Astrocyte of the cerebellum (primary cell): ENCODE measurements at places on chromosomes 1 and 21.
A peak's percentile ranks its signal among the peaks of the same experiment; 100 is the strongest.

DNA sequence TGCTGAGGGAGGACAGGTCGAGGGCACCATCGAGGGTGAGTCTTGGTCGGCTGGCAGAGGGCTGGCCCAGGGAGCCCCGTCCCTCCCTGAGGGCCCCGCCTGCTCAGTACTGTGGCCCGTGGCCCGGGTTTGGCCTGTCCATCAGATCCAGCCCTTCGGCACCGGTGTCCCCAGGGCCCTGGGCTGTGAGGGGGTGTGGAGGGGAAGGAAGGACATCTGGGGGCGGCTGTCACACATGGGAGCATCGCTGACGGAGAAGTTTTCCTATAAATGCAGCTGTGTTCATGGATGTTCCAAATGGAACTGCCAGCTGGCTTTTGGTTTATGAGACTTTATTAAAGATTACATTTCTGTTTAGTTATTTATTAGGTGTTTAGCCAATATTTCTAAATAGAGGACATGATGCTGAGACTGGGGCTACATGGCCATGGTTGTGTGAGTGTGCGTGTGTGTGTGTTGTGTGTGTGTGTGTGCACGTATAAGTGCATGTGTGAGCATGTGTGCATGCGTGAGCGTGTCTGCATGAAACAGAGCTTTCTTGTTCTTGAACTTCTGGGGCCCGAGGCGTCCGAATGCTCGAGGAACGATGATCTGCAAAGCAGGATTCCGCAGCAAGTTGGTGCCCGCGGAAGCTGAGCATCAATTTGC, 54.3 kb downstream of the SLX9 start:
- DNase-seq: no peak

- DNase-seq: no peak
Observed at GRCh38 chr1:20446796-20447195, 39.2 kb downstream of the CAMK2N1 start.

GRCh38 chr21:42308914-42309752, 6.1 kb downstream of the TFF3 start:
- DNase-seq: no peak

DNA sequence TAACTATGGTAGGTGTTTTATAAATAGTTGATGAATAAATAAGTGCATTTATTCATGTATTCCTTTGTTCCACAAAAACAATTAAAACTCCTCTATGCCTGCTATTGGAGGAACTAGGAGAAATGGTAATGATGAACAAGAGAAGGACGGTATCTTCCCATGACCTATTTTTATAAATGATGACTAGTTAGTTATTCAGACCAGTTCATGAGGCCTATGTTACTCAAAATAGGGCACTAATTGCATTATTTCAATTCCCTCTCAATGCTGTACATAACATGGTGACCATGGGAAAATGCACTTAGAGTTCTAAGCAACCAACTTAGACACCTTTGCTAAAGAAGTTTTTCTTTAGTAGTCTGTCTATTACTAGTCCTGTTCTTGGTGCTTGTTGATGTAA, 53.1 kb downstream of the XCL1 start:
- DNase-seq: no peak

DNA sequence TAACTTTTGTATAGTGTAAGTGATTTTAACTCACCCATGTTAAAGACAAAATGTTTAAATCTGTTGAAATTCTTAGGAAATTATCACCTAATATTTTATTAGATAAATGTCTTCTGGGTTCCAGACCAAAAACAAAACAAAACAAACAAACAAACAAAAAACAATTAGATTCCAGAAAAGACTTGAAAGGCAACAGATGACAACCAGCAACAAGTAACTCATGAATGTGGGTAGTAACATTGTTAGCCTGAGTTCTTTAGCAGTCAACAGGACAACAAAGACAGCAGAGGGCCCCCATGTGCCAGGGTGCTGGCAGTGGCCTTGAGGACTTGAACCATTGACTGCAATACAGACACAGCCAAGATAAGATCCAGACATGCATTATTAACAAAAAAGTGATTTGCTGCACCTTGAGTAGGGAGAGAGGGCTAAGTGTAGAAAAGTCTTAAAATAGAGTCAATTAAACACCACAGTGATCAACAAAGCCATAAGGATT, 2.4 kb upstream of the CD247 start:
- DNase-seq: no peak

GRCh38 chr1:218425647-218426342, 80.7 kb downstream of the TGFB2 start:
- no peak for DNase-seq

DNA sequence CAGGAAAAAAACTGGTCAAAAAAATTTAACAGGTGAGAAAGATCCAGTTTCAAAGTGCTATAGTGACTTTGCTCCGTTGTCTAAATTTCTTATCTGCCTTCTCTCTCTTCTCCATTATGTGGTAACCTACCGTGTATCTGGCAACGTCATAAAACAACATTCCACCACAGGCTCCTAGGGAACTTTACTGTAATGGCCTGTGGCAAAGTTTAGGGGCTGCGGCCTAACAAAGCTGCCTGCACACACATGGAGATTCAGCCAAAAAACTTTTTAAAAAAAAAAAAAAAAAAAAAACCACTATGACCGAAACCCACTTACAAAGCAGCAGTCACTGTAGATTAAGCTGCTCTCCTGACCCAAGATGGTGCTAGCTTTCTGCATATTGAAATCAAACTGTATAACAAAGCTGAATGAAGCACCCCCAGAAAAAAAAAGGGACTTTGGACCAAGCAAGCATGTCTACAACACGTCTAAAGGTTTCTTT, 202.6 kb downstream of the SLC45A1 start:
- peak; percentile 67 for DNase-seq

- no peak for DNase-seq
Observed at GRCh38 chr1:118366286-118366685, 181.3 kb upstream of the SPAG17 start.

- DNase-seq: no peak
Observed at GRCh38 chr1:208387908-208388811, 144.0 kb upstream of the PLXNA2 start.

GRCh38 chr1:239835946-239836440, 255.7 kb upstream of the FMN2 start:
- DNase-seq: no peak

GRCh38 chr1:55860798-55861519, 645.8 kb upstream of the USP24 start:
- no peak for DNase-seq

- DNase-seq: no peak
Observed at GRCh38 chr21:24223624-24224023, 1383.7 kb downstream of the MRPL39 start.

DNA sequence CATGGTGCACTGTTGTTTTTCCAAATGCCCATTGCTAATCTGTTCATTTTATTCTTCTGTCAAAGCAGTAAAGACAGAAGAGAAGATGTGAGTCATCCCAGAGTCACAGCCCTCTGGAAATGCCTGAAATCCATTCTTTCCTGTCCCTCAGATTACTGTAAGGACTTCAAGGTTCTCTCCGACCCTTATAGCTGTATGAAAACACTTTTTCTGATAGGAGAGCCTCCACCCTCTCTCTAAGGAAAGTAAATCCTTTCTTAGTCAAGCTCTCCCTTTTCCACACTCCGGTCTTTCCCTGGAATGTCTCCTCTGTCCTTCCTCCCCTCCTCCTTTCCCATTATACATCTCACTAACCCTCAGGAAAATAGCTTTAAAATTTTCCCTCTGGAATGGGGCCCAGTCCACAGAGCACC, 3.5 kb upstream of the PRDX6 start:
- DNase-seq: no peak

- no peak for DNase-seq
Observed at GRCh38 chr1:166040202-166040997, 126.4 kb downstream of the FAM78B start.

DNA sequence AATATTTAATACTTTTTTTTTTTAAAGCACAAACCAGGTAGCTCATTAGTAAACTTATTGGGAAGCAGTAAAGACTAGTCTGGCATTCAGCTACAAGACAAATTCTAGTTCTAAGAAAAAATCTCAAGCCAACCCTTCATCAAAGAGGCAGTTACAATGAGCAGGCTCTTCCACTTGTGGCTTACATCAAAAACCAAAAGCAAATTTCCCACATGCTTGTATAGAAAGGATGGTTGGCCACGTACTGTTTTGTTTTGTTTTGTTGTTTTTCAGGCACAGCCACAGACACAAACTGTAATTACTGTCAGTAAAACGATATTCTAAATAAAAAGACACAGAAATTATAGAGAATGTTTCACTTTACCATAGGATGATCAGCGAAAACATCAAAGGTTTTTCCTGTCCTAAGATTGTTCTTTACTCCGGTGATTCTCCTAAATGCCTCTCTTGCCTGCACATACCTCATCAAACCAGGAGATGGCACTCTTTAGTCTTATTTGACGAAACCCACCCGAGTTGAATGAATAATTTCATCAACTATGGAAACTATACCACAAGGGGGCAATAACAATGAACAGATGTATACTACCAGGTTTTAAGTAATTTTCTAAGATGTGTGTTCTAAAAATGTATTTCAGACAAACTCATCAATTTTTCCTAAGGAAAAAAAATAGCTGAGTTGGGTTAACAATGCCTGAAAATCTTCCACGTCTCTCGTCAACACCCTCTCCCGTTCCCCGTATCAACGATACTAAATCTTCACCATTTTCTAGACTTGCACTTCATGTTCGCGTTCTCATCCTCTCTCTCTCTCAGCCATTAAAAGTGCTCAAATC, 26.9 kb downstream of the RPL5 start:
- DNase-seq: peak; percentile 74

GRCh38 chr1:13617108-13617507, 33.5 kb downstream of the PDPN start:
- no peak for DNase-seq

DNA sequence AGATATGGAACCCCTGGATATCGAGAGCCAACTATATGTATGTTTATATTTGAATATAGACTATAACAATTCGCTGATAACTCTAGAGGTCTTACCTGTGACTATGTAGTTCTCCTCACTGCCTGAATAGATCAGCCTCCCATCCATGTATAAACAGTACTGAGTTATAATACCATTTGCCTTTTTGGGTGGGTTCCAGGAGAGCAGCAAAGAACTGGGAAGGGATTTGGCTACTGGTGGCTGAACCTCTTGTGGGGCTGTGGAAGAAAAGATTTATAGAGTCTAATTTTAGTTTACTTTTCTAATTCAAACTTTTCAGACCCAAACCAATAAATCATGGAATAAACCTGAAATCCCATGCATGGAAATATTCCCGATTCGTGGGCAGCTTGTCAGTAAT, 376.9 kb downstream of the USH2A start:
- DNase-seq: peak; percentile 9

DNA sequence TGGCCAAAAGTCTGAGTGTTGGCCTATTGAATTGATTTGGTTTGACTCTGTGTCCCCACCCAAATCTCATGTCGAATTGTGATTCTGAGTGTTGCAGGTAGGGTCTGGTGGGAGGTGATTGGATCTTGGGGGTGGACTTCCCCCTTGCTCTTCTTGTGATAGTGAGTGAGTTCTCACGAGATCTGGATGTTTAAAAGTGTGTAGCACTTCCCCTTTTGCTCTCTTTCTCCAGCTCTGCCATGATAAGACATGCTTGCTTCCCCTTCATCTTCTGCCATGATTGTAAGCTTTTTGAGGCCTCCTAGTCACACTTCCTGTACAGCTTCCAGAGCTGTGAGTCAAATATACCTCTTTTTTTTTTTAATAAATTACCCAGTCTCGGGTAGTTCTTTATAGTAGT, 297.1 kb upstream of the ZRANB2 start:
- no peak for DNase-seq

DNA sequence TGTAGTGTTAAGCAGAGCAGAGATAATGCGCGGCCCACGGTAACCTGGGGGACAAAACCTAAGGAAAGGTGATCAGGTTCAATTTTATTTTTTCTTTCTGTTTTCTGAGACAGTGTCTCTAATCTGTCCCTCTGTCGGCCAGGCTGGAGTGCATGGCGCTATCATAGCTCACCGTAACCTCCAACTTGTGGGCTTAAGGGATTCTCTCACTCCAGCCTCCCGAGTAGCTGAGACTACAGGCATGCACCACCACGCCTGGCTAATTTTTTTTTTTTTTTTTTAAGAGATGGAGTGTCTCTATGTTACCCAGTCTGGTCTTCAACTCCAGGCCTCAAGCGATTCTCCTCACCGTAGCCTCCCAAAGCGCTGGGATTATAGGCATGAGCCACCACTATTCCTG, 724 bp upstream of the ANKRD35 start:
- DNase-seq: no peak

DNA sequence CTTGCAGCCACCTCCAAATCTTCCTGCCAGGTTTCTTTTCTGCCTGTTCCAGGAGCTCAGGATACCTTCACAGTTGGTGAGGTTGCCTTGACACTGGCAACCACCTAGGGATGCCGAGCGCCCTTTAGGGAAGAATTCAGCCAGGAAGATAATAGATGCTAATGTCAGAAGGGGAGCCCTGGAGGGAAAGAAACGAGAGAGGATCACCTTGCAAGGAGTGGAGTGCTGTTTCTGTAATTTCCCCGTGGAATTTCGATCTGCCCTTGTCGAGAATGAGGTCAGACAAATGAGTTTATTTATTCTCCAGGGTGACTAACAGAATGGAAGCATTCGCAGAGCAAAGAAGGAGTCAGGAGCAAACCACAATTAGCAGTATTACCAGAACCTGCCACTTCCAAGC, 315.8 kb upstream of the KAZN start:
- peak; percentile 40 for DNase-seq

- DNase-seq: peak; percentile 23
Observed at GRCh38 chr21:38712071-38712470, 93.7 kb upstream of the ETS2 start.

GRCh38 chr1:58981392-58981791, 197.5 kb upstream of the JUN start:
- no peak for DNase-seq

- no peak for DNase-seq
Observed at GRCh38 chr1:230321741-230322420, 104.3 kb downstream of the PGBD5 start.

- DNase-seq: no peak
Observed at GRCh38 chr1:25797939-25798338, 2.1 kb upstream of the SELENON start.

- no peak for DNase-seq
Observed at GRCh38 chr1:165169028-165169427, 187.5 kb downstream of the LMX1A start.

GRCh38 chr1:247366926-247367645, 35.4 kb upstream of the ZNF496 start:
- no peak for DNase-seq

DNA sequence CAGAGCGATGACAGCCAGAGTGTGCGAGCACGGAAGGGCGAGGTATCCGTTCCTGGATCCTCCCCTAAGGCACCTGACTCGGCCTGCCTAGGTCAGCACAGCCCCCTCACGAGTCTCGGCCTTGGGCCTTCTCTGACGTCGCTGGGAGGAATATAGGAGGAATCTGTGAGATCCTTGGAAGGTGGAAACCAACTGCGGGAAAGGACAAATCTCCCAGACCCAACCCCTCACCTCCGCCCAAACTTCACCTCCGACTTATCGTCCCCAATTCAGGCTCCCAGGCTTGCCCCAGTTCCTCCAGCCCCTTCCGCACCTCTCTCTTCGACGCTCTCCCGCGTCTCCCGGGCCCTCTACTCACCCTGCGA, 494 bp downstream of the APH1A start:
- DNase-seq: no peak

DNA sequence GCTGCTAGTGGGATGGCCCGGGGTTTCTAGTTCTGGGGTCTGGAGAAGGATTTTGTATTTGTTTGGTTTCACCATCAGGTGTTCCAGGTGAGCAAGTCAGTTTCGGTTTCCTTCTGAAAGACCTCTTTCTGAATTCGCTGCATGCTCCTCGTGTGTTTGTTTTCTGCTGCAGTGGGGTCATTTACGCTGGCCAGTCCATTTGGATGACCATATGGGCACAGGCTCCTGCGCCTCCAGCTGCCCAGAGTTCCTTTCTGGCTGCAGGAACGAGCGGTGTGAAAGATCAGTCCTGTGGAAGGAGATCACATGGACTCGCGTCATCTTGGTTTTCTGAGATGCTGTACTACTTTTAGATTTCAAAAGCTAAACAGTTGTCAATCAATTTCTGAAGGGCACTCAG, 83.7 kb upstream of the GCLM start:
- no peak for DNase-seq
